T-helper 1 cell (primary cell): ENCODE measurements at places on chromosomes 5 and 9.

- DNase-seq, result no peak
Observed at GRCh38 chr5:149404746-149405549, 25.9 kb upstream of the IL17B start.

DNA sequence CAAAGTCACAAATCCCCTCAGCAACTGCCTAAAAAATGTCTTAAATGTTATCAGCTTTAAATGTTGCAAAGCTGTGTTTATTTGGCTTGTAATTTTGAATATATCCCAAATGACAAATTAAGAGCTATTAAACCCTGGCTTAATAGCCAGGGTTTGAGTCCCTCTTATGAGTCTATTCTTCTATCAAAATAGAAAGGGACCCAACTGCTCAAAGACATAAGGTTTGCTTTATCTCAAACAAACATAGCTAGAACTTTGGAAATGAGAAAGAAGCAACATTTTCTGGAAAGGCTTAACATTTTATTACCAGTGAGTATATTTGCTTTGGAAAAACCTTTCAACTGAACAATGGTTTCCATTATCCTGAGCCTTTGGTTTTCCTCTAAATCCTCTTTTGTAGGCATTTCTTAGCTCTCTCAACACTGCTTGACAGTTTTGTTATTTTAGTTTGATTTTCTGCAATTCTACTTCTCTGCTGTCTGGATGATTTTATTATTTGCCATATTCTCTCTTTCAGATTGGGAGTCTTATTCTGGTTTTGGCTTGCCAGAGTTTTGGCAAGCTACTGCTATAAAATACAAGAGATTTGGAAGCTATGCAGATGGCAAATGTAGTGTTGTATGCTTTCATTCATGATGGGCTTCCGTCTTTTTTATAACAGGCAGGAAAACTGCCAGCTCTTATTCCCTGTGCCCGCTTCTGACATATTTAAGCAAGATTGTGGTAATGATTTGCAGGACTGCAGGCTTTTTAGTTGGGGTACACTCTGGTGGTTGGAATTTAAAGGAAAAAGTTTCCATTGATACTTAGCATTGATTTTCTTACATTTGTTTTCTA lies 734.9 kb downstream of the DTWD2 start:
- no peak for DNase-seq

DNA sequence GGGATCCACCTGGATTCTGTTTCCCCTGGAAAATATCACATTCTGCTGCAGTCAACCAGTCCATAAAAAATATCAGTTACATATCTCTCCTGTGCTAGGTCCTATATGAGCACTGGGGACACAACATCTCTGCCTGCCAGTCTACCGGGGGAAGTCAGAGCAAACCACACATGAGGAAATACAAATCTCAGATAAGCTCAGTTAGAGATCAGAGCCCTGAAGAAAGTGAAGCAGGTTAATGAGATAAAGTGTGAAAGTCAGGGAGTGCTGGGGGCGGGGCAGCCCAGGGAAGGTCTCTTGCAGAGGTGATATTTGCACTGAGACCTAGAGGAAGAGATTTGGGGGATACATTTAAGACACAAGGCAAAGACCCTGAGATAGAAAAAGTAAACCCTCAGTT lies 67.8 kb upstream of the SLC1A1 start:
- no peak for DNase-seq

- no peak for DNase-seq
Observed at GRCh38 chr5:54882841-54883240, 102.6 kb downstream of the ESM1 start.

DNA sequence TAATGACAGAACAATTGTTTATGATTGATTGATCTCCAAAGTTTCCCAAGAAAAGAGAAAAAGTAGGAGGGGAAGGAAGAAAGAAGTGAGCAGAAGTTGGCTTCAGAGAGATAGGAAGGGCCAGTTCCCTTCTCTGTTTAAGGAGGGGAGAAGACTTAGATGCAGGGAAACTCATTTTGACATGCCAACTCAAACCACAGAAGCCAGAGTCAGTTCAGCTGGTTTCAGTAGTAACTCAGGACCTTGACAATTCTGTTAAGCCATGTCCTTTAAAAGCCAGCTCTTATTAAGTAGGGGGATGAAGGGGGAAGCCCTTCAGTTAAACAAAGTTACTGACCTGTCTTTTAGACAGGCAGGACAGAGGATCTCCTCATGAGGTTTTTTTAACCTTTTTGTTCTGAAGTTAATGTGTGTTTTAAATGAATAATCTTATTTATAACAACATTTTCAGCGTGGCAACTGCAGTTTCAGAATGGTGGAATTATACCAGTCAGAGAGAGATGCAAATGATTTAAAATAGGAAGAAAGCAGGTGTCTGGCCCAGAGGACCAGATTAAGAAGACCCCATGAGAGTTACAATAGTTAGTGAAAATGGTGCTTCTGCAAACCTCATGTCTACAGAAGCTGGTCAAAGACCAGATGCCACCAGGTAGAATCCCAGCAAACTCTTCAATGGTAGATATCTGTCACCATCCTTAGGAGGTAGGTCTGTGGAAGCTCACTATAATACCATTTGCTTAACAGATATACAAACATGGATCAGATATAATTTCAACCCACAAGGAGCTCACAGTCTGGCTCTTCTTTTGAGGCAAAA lies 29.3 kb upstream of the ABL1 start:
- no peak for DNase-seq

GRCh38 chr5:137040641-137041340 lies 458.3 kb downstream of the SPOCK1 start:
- DNase-seq, result no peak

DNA sequence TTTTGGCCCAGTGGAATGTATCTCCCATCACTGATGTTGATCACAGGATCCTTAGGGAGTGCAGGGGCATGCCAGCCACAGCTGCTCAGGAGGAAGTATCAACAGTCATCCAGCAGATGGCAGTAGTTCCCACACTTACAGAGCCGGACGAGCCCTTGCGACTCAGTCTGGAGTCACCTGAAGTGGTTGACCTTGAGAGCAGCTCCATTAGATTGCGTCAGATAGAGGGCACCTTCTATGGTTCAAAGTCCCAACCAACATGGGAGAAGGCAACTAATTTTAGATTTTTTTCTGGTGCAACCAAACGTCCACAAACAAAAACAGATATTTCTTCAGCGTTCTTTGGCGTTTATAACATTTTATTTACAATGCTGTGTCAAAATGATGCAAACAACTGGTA lies 124.5 kb downstream of the EGFLAM start:
- DNase-seq, result peak; percentile 21

- DNase-seq, result no peak
Observed at GRCh38 chr5:146606893-146607292, 90.9 kb upstream of the GPR151 start.

- DNase-seq, result no peak
Observed at GRCh38 chr5:102856389-102856777, 101.3 kb downstream of the PAM start.

GRCh38 chr5:126494393-126494792 lies 71.2 kb downstream of the GRAMD2B start:
- no peak for DNase-seq

GRCh38 chr5:151480384-151481293 lies 33.2 kb downstream of the SLC36A1 start:
- DNase-seq, result no peak

DNA sequence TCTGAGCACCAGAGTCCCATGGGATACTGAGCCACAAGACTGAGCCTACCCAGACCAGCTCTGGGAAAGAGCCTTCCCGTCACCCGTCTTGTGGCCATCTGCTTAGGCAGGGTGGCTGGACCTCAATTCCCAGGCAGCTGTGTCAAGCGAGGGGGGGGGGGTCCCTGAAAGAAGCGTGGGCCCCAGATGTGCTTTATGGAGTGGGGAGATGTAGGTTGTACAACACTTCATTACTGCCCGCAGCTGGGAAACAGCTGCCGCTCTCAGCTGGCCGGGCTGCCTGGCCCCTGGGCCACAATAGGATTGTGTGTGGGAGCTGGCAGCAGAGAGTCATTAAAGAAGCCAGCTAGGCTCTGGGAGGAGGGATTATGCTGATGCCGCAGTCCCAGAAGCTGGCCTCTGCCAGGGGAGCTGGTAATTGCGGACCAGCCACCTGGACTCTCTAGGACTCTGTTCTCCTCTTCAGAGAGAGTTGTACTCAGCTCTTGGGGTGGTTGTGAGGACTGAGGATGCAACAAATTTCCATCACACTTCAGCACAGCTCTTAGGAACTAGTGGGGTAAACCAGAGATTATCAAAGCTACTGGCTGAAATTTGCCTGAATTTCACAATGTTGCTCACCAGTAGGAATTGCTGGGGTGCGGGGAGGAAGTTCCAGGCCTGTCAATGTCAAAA lies 145.4 kb downstream of the GADD45G start:
- no peak for DNase-seq

DNA sequence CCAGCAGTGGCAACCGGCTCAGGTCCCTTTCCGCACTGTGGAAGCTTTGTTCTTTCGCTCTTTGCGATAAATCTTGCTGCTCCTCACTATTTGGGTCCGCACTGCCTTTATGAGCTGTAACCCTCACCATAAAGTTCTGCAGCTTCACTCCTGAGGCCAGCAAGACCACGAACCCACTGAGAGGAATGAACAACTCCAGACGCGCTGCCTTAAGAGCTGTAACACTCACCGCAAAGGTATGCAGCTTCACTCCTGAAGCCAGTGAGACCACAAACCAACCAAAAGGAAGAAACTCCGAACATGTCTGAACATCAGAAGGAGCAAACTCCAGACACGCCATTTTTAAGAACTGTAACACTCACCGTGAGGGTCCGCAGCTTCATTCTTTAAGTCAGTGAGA lies 103.5 kb downstream of the GLIS3 start:
- DNase-seq, result no peak

DNA sequence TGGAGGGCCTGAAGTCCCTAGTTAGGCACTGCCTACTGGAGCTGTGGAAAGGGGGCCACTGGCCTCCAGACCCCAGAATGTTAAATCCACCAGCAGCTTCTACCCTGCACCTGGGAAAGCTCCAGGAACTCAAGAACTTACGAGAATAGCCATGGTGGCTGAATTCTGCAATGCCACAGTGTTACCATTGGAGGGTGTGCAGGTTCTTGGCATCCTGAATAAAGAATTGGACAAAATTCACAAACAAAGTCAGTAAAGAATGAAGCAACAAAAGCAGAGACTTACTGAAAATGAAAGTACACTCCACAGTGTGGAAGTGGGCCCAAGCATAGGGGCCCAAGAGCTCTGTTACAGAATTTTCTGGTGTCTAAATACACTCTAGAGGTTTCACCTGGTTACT lies 107.0 kb downstream of the PRDM9 start:
- DNase-seq, result no peak

- no peak for DNase-seq
Observed at GRCh38 chr5:154039458-154039829, 677 bp downstream of the MFAP3 start.

GRCh38 chr9:119792242-119792641 lies 423.0 kb upstream of the BRINP1 start:
- no peak for DNase-seq

- DNase-seq, result no peak
Observed at GRCh38 chr9:70315389-70315788, 56.6 kb downstream of the SMC5 start.

- DNase-seq, result no peak
Observed at GRCh38 chr5:139188558-139189270, 9.5 kb downstream of the SIL1 start.

- DNase-seq, result no peak
Observed at GRCh38 chr5:155587458-155587857, 573.9 kb downstream of the KIF4B start.

- no peak for DNase-seq
Observed at GRCh38 chr9:26311463-26311995, 581.1 kb downstream of the CAAP1 start.

DNA sequence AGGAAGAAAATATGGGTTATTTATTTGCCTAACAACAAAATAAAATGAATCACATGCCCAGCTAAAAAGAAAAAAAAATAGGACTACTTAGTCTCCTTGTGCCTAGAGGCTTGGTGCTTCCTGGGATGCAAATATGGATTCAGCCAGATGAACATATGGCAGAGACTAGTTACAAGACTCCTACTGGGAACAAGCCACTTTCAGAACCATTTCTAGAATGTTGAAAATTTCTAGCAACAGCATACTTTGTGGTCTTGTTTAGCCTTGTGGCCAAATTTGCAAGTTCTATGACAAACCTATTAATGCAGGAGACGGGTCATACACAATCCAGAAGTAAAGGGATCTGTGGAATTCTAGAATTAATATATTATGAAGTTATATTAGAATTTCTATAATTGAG lies 198.7 kb downstream of the CHSY3 start:
- DNase-seq, result no peak

DNA sequence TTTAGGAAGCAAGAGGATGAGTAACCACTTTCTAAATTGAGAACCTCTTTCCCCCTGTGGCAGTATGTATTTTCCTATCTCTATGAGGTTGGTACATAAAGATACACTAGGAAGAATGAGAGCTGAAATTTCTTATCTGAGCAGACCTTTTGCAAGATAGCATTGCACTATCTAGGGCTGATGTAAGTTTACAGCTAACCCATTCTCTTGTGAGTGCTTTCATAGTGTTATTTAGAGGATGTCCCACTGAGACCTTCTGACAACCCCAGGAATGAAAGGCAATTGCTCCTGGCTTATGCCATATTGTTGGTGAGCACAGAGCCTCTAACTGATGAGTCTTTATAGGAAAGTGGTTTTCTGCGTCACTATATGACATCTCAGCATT lies 1209.3 kb upstream of the CDH6 start:
- no peak for DNase-seq

DNA sequence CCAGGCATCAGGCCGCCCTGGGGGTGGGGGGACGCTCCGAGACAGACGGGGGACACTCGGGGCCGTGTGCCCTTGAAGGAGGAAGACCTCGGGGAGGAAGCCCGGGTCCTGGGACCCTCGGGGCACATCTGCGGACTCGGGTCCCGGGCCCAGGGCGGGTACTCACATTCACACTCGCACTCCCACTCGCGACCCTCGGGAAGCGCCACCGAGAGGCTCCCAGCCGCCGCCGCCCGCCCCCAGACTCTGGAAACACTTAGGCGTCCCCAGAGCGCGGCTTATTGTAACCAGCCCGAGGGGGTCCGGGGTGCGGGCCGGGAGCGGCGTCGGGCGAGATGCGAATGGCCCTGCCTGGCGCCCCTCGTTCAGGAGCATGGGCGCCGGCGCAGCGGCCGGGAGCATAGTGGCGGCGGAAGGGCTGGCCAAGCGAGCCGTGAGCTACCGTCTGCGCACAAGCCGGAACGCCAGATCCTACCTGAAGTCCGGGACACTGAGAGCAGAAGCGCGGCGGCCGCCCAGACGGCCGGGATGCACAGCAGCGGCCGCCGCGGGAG lies 559 bp downstream of the ROR2 start:
- no peak for DNase-seq

GRCh38 chr5:54469622-54470021 lies 14.1 kb downstream of the HSPB3 start:
- no peak for DNase-seq

DNA sequence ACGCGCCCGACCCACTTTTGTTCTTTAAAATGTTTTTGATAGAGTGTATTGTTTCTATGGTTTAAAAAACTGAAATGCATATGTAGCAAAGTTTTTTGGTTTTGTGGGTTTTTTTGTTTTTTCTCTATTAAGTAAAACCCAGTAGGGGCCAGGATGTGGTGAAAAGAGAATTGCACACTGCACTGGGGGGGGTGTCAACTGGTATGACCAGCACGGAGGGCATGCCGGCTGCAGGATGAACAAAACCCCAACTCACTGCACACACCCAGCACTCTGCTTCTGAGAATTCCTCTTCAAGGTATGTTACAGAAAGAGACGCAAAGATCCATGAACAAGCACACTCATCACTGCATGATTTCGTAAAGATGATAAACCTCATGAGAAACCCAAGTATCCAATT lies 75.0 kb downstream of the STK10 start:
- peak; percentile 97 for DNase-seq
